OCI-LY7 (cell line): ENCODE measurements at places on chromosomes 13 and 19. TPM values are rescaled to one million over a fixed set of nuclear protein-coding genes. Genes with fewer than 3 reads are reported as not detected.
A peak's percentile ranks its signal among the peaks of the same experiment; 100 is the strongest.

Gene RFPL4A
- not detected in 2 replicates for total RNA-seq

Gene ERICH4
- not detected in 2 replicates for total RNA-seq

Gene RASGRP4
- not detected in 2 replicates for total RNA-seq

Gene KIRREL2
- 2.0 and 2.2 TPM in 2 replicates for total RNA-seq

Gene CEACAM16
- total RNA-seq: not detected in 2 replicates

Gene NLRP9
- total RNA-seq: 0.17 TPM in 1 of 2 replicates, not detected in the other

Gene SUCLA2
- total RNA-seq: 46.7 and 53.5 TPM in 2 replicates

Gene F10
- not detected in 2 replicates for total RNA-seq

Gene LIM2
- total RNA-seq: not detected in 2 replicates

Gene USHBP1
- 6.5 and 7.6 TPM in 2 replicates for total RNA-seq

DNA sequence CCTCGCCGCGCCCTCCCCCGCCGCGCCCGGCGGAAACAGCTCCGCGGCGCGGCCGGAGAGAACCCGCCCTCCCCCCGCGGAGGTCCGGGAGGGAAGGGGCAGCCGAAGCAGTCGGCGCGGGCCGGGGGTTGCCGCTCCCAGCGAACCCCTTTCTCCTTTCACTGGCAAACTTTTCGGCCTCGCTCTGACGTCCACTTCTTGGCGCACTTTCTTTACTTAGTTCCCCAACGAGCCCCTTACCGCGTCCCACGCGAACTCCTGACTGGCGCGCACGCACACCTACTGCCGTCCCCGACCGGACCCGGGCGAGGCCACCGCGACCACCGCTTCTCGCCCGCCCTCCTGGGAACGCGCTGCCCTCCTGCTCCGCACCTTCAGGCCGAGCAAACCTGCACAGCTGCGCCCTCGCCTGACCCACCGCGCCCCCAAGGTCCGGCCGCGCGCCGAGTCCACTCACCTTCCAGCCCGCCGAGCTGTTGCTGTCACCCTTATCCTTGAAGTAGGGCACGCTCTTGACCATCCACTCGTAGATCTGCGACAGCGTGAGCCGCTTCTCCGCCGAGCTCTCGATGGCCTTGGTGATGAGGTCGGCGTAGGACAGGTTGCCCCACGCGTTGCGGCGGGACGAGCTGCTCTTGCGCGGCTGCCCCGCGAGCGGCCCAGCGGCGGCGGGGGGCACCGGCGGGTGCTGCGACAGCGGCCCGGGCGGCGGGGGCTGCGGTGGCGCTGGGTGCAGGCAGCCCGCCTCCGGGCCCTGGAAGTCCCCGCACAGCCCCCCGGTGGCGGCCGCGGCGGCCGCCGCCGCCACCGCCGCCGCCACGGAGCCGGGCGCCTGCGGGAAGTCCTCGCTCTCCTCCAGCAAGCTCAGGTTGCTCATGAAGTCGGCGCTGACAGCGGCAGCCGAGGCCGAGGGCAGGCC is 1.1 kb downstream of the FOXO1 start:
- peak; percentile 68 for DNase-seq

DNA sequence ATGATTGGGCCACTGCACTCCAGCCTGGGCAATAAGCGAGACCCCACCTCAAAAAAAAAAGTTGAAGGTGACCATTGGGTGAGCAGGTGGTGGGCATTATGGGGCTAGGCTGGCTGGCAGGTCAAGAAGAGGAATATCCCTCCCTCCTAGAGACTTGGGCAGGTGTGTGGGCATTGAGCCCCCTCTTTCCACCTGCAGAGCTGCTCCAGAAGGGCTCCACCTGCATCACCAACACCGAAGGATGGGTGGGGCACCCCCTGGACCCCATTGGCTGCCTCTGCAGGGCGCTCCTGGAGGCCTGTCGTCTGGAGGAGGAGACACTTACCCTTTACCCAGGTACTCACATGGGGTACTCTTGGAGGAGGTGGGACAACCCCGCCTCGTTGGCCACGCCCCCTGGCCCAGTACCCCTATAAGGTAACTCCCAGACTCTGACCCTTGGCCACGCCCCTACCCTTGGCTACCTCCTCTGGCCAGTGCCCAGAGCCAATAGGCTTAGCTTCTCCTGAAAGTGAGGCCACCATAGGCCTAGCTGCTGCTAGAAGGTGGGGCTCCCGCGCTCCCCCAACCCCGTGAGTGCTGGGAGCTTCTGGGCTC is 21.9 kb downstream of the ZSWIM4 start:
- peak; percentile 11 for DNase-seq

GRCh38 chr13:93004919-93005318 is 221.7 kb upstream of the GPC6 start:
- DNase-seq: no peak

- no peak for DNase-seq
Measured at GRCh38 chr13:32548837-32549236, 10.2 kb upstream of the N4BP2L2 start.

- DNase-seq: no peak
Measured at GRCh38 chr13:91594061-91594460, 195.6 kb downstream of the GPC5 start.

DNA sequence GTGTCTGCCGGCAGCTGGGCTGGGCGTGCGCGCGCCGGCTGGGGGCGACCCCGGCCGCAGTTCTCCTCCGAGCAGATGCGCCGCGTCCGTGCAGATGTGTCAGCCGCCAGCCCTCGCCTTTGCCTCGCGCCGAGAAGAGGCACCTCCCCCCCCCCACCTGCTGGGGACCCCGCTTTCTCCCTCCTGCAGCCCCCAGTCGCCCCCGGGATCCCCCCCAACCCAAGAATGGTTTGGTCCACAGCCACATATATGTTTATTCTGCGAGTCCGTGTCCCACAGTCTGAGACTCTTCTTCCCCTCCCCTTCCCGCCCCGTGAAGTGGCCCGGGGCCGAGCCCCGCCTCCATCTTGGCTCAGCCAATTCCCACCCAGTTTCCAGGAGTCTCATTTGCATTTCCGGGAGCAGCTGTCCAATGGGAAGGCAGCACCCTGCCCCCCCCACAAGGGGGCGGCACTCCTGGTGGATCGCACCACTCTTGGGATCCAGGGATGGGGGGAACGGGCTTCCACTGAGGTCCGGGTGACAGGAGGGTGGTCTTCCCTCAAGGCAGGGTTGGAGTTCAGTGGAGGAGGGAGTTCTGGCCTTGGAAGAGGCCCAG is 8.6 kb downstream of the ISOC2 start:
- DNase-seq: peak; percentile 76

GRCh38 chr13:30479154-30479882 is 13.6 kb upstream of the HMGB1 start:
- DNase-seq: no peak

DNA sequence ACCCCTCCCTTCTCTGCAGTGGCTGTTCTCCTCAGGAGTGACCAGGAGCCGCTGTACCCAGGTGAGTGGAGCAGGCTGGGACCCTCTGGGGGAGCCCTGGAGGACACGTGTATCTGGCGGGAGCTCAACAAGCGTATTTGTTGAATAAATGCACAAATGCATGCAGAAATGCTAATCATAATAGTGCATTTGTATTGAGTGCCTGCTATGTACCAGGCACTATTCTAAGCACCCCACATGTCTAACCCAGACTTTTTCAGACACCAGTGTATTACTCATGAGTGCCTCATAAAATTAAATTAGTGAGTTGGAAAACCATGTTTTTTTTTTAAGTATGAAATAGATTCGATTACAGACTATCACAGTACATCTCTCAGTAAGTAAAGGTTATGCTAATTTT is 7.9 kb downstream of the HPN start:
- DNase-seq: no peak

DNA sequence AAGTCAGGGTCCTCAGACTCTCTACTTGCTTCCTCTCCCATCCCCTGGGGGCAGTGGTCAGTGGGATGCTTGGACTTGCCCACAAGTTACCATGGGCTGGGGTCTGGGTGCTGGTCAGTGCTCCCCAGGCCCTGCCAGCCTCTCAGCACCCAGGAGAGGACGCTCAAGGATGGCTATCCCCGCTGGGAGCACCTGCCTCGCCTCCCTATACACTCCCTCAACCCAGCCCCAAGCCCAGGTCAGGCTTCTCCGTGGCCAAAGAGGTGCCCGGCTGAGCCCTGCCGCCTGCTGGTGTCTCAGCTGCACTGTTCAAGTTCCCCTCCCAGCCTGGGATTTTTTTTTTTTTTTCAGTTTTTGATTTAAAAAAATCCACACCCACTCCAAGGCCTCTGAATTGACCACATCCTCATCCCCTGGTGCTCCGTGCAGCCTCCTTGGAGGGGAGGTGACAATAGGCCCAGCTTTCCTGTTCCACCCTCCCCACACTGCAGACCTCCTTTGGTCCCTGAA is 10.8 kb downstream of the F2RL3 start:
- peak; percentile 62 for DNase-seq

- no peak for DNase-seq
Measured at GRCh38 chr13:109719962-109720646, 66.3 kb downstream of the IRS2 start.

- DNase-seq: no peak
Measured at GRCh38 chr13:114112826-114113322, 19.5 kb downstream of the RASA3 start.

- DNase-seq: no peak
Measured at GRCh38 chr13:112072534-112073244, 5.7 kb downstream of the SOX1 start.

GRCh38 chr13:27607125-27607524 is 13.2 kb downstream of the LNX2 start:
- DNase-seq: no peak

- DNase-seq: no peak
Measured at GRCh38 chr19:8526345-8527091, 12.6 kb upstream of the ZNF414 start.

GRCh38 chr19:5595129-5595528 is 27.4 kb upstream of the TINCR start:
- DNase-seq: no peak

DNA sequence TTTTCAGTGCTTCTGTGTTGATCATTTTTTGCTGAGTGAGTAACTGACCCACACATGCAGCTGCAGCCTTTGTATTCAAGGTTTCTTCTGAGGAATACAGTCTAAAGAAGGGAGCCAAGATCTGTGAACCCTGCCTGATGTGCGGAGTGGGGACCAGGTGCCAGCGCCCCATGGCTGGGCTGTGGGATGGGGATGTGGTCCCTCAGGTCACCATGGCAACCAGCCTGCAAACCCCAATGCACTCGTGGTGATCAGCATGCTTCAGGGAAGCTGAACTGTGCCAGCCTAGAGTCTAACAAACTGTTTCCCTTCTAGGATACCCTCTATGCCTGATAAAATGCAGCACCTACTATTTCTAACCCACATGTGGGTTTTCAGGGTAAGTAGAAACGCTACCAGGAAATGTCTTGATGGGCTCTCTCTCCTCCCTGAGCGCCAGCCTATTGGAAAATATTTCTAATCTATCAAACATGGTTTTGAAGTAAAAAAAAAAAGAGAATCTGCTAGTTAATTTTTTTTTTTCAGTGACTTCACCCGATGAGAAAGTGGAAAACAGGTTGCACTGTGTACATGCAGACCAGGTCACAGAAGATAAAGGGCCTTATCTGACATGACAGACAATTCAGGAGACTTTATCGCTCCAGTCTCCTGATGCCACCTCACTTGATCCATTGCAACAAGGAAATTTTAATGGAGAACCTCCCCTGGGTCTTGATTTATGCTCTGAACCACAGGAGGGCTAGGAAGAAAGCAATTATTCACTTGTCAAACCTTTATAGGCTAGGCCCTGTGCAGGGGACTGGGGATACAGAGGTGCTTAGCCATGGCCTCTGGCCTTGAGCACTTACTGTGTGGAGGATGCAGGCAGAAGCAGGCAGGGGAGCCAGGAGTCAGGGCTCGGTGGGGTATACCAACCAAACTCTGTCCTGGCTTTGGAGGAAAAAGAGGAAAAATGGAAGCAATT is 51.1 kb downstream of the RASL11A start:
- no peak for DNase-seq

- no peak for DNase-seq
Measured at GRCh38 chr13:95247852-95248251, 53.4 kb downstream of the ABCC4 start.

DNA sequence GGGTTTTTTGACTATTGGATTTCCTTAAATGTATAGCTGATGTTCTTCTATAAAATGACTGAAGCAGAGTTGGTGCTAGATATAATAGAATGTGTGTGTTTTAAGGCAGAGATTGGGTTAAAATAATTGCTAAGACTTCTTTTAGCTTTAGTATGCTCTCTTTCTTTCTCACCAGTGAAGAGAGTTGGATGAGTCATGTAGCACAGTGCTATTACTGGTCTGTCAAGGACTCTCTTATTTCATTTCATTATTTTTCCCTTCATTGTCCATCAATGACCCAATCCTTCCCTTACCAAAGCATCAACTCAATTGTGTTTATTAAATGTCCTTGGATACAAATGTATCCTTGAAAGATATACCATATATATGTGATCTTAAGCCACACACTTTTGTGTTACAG is 268.9 kb downstream of the IRS2 start:
- no peak for DNase-seq

DNA sequence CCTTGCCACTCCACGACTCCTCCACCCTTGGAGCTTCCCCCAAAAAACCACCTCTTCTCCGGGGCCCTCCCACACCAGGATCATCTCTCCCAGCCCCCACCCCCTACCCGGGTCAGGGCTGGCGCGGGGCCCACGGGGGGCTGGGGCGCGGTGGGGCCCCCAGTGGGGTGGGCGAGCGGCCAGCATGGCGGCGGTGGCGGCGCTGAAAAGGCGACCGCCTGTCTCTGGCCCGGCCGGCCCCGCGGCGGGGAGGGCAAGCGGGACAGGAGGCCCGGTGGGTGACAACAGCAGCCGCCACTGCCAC is 850 bp downstream of the DYRK1B start:
- no peak for DNase-seq

DNA sequence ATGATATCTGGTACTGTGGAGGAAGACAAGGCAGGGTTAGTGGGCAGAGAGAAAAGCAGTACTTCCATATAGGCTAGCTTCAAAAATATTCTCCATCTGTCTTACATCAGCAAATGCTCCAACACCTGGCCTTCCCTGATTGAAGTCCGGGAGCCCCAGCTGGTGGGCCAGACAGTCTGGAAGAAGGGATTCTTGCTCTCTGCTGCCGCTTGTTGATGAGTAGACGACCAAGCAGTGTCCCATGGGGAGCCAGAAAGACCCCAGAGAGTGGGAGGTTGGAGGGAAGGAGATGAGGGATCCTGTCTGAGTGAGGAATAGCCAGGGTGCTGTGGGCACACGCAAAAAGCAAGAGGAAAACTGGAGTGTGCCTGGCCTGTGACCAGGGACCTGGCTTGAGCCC is 95.1 kb downstream of the ATP8A2 start:
- DNase-seq: no peak

GRCh38 chr19:1357531-1358109 is 26.1 kb upstream of the NDUFS7 start:
- DNase-seq: no peak

DNA sequence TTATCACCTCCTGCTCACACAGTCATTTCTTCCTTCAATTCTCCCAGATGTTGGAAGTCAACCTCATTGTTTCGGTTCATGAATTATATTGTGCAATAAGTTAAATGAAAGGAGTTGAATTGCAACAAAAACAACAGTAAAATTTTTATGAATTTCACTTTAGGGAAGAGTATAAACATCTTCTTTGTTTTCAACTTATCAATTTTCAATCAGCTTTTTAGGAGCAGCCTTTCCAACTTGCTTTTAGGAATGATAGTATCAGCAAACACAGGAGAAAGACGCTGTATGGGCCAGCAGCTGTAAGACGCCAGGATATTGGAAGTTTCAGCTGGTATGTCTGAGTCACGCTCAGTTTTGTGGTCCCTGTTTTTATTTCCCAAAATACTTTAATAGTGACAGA is 132.5 kb upstream of the ARGLU1 start:
- no peak for DNase-seq
